ENCODE measurements at places on chromosomes 1 and 21.
A peak's percentile ranks its signal among the peaks of the same experiment; 100 is the strongest.

- DNase-seq: no peak
These were observed 4.2 kb downstream of the SPRR1B start for GRCh38 chr1:153035211-153035610.

- DNase-seq: no peak
These were observed 224.9 kb upstream of the COA6 start for GRCh38 chr1:234148350-234148749.

- DNase-seq: no peak
These were observed 27.9 kb upstream of the TSPEAR start for GRCh38 chr21:44739316-44739715.

DNA sequence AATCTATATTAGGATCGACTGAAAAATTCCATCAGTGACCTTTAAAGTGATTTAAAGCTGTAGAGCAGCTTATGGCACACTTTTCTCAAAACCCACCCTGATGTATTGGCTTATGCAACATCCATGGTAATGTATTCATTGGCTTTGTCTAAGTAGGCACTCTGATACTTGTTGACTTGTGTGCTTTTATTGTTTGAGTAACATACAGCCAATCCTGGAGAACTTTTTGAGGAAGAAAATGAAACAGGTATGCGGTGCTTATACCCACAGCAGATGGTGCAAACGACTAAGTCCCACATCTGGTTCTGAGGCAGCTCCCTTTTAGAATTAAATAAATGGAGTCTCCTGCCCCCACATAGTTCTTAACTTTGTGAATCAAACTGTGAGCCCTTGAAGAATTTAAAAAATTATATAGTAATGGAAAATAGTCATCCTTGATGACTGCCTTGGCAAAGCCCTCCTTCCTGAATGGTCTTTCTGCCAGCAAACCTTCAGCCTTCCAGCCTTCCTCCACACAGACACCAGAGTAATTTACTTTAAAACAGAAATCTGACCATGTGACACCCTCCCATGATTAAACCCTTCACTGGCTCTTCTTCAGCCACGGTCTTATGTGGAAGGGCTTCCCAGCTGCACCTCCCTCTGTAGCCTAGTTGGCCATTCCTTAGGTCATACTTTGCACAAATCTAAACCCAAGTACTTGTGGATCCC is 116.0 kb downstream of the BCAR3 start:
- no peak for DNase-seq

- DNase-seq: no peak
These were observed 24.8 kb downstream of the ATPAF1 start for GRCh38 chr1:46643368-46643775.

DNA sequence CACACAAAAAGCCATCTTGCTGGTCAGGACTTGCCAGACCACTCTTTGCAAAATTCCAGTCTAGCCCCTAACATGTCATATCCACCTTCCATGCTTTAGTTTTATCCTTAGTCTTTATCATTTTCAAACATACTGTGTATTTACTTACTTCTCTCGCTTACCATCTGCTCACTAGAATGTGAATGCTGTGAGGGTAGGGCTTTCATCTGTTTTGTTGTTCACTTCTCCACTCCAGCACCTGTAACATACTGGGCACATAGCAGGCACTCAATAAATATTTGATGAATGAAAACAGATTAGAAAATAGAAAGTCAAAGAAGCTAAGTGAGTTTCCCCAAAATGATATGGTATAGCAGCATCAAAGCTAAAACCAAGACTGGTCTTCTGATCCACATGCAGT is 79.9 kb downstream of the OLFML2B start:
- no peak for DNase-seq

- DNase-seq: peak; percentile 33
These were observed 54.3 kb upstream of the TRAPPC10 start for GRCh38 chr21:43957611-43958362.
